ENCODE measurements at places on chromosomes 12 and 14.

DNA sequence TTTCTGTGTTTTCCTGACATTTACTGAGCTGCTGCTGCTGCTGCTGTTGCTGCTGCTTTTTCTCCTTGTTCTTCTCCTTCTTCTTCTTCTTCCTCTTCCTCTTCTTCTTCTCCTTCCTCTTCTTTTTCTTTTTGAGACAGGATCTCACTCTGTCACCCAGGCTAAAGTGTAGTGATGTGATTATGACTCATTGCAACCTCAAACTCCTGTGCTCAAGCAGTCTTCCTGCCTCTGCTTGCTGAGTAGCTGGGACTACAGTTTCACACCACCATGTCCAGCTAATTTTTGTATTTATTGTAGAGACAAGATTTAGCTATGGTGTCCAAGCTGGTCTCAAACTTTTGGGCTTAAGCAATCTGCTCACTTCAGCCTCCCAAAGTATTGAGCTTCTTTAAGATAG, 95.8 kb downstream of the TMTC3 start:
- no peak for DNase-seq

DNA sequence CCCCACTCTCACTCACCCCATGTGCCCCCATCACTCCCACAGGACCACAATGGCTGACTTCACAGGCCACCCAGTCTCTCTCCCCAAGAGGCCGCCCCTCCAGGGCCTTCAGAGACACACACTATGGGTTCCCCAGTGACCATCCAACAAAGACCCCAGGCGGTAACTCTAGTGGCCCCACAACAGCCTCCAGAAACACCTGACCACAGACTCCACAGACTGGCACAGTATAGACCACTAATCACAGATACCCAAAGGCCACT, 3.0 kb downstream of the ZNF605 start:
- no peak for DNase-seq

DNA sequence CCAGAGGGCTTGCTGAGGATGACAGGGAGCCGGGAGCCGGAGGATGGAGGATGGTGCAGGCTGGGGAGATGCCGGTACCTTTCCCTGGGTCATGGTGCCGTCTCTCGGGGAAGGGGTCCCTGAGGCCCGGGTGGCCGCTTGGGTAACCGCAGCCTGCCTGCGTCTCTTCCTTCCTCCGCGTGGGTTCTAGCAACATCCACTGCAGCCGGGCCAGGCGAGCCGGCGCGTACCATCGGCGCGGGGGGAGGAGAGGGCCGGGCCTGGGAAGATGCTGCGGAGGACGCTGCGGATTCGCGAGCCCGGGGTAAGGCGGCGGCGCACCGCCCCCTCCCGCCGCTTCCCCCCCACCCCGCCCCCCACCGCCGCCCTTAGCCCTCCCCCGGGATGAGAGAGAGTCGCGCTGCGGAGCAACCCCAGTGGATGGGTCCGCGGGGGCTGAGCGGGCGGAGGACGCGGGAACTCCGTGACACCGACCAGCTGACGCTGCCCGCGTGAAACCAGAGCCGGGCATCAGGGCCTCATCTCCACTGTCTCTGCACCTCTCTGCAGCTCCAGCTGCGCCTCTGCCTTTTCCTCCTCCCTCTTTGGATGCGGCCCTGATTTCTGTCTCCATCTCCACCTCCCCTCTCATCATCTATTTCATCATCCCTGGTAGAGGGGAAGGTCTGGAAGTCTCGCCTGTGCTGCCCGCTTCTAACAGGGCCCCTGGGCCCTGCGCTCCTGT, at the start of gene FAIM2:
TSS of gene FAIM2 (minus strand) at position 201 of the 724 bp plus-strand sequence. CDS start at position 93, 108 bp downstream.
- peak; percentile 60 for DNase-seq

DNA sequence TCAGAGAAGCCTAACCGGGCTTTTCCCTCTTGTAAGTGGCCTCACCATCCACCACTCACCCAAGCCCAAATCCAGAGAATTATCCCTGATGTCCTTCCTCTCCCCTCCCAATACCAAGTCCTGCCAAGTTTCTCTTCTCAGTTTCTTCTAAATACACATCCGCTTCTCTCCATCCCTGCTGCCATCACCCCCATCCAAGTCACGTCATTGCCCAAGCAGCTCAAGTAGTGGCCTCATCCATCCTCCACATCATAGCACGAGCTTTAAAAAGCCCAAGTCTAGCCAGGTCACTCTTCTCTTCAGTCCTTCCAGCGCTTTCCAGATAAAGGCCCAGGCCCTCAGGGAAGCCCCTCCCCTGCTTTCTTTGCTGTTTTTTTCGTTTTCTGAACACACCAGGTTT, 25.4 kb downstream of the IL31 start:
- DNase-seq: peak; percentile 89

DNA sequence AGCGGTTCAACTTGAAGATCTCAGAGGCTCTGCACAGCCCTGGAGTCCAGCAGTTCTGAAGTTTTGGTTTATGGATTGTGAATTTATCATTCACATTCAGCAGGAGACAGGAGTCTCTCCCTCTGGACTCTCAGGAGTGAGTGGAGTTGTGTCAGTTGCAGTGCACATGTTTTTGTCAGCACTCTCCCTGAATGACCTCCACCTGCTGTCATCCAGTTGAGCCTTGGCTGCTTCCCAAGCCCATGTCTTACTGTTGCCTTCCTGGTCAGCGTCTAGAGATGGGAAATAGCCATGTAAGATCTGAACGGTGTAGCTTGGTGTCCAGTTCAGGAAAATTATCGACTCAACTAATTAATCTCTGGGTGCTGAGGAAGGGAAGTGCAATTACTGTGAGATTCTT, 133.2 kb downstream of the PRKCH start:
- DNase-seq: no peak

GRCh38 chr12:21296751-21297406, 37.8 kb downstream of the SLCO1A2 start:
- DNase-seq: no peak

DNA sequence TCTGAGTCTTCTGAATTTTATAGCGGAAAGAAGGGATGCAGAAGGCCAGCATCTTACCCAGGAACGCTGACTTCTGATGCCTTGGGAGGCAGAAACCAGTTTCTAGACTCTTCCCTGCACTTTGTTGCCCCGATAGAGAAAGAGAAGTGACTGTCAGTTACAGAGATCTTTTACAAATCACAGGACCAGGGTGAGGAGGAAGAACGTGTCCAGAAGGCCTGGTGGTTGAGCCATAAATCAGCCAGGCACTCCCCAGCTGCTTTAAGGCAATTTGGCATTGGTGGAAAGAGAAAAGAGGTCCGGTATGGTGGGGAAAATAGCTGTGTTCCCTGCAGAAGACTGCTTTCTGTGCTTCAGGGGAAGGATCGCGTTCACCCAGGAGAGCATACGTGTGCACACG, 88.7 kb upstream of the KCNA1 start:
- DNase-seq: no peak

DNA sequence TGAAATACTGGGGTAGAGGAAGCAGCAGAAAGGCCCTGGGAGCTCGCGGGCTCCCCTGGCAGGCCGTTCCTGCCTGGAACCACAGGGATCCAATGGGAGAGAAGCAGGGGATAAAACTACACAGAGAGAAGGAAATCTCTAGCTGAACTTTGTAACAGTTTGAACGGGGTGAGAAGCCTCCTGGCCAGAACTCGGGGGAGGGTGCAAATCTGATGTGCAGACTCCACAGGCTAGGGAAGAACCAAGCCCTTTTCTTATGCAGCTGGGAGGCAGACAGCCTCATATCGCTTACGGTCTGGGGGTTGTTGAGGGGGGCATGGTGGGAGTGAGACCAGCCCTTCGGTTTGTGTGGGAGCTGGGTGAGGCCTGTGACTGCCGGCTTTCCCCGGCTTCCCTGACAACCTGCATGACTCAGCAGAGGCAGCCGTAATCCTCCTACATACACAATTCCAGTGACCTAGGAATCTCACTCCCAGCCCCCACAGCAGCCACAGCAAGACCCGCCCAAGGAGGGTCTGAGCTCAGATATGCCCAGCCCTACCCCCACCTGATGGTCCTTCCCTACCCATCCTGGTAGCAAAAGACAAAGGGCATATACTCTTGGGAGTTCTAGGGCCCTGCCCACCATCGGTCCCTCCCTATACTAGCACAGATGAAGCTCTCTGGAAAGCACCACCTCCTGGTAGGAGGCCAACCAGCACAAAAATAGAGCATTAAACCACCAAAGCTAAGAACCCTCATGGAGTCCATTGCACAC, 143.0 kb downstream of the TMTC1 start:
- no peak for DNase-seq

- DNase-seq: peak; percentile 22
Measured at GRCh38 chr12:6425590-6426531, 18.9 kb upstream of the CD27 start.

DNA sequence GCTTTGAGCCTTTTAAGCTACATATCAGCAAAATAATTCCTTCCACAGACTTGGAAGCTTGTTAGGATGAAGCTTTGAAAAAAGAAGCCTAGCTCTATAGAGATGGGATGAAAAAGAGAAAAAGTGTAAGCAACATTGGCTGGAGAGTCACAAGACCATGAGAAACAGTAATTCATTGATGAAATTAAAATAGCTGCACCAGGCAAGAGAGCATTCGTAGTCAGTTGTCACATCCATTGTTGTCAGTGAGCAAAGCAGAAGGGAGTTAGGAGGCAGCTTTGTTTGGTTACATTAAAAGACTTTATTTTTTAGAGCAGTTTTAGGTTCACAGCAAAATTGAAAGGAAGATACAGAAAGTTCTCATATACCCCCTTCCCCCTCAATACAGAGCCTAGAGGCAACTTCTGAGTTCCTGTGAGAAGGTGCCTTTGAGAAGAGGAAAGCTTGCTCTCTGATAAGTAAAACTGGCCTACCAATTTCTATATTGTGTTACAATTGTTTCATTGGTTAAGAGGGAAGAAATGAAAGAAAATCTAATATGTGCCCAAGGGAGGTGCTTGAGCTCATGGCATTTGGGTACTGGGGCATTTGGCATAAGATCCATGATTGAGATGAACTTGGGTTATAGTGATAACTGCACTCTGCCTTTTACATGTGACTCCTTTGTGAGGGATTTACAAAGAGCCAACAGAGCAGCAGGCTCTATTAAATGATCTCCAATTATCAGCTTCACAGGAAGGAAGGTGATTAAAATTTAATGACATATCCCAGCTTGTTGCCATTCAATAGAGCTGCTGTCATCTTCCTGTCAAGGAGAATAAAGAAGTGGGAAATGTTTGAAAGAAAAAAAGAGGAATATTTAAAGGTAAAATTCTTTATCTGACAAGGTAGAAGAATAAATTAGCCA, 361.3 kb upstream of the TMTC1 start:
- no peak for DNase-seq

- no peak for DNase-seq
Measured at GRCh38 chr12:22164139-22164538, 118.1 kb downstream of the CMAS start.

GRCh38 chr12:126581655-126582054, 1516.4 kb downstream of the AACS start:
- DNase-seq: no peak

GRCh38 chr12:2309647-2310046, 256.9 kb downstream of the CACNA1C start:
- DNase-seq: no peak

DNA sequence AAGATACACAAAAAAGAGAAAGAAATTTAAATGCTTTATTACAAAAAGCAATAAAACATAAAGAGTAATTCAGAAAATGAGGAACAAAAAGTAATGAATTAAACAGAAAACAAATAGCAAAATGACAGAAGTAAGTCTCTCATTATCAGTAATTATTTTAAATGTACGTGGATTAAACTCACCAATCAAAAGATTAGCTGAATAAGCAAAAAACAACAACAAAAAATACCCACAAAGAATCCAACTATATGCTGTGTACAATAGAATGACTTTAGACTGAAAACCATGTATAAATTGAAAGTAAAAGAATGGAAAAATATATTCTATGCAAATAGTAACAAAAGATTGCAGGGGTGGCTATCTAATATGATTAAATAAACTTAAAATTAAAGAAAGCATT, 1006.8 kb downstream of the SLC16A7 start:
- no peak for DNase-seq

GRCh38 chr14:63282997-63283883, 35.5 kb downstream of the GPHB5 start:
- no peak for DNase-seq

- peak; percentile 5 for DNase-seq
Measured at GRCh38 chr12:59737725-59738463, 142.1 kb downstream of the SLC16A7 start.

- no peak for DNase-seq
Measured at GRCh38 chr12:24742378-24742777, 206.5 kb downstream of the BCAT1 start.

DNA sequence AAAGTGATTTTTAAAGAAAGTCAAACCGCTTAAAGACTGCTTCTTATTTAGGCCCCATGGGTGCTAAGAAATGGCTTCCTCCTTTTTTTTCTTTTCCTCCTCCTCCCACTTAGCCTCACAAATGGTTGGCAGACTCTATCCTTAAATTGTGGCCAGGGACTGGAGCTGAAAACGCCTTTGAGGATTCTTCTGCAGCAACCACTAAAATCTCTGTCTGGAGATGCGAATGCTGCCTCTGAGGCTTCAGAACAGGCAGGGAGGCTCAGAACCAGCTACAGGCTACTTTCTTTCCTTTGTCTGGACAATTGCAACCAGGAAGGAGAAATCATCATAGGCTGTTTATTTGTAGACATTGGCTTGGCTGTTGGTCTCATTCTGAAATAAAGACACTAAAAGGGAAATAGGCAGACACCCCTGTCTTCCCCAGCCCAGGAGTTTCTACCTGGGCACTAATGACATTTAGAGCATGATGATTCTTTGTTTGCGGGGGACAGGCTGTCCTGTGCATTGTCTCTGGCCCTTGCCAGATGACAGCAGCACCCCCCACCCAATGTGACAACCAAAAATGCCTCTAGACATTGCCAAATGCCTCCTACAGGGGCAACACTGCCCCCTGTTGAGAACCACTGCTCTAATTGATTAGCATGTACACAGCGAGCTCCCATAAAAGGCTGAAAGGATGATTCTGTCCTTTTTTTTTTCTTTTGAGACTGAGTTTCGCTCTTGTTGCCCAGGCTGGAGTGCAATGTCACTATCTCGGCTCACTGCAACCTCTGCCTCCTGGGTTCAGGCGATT, 50.3 kb downstream of the MAP1LC3B2 start:
- DNase-seq: peak; percentile 41

GRCh38 chr12:6818222-6818621, 3.4 kb upstream of the GPR162 start:
- DNase-seq: no peak

- DNase-seq: peak; percentile 76
Measured at GRCh38 chr14:99605299-99605961, 1.4 kb upstream of the CCDC85C start.

GRCh38 chr14:71388862-71389261, 481.6 kb downstream of the PCNX1 start:
- DNase-seq: no peak

DNA sequence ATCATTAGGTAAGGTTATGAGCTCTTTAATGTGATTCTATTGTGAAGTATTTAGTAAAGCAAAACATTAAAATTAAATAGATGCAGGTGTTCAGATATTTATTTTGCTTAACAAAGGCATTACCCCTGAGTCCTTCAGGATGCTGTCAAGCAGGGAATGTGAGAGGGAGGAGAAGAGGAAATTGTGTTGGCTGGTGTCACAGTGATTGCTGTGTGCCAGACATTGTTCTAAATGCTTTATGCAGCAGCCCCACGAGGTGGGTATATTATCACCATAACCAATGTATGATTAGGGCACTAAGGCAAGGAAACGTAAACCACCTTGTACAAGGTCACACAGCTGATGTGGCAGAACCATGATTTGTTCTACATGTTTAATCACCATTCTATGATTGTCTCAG, 80.1 kb downstream of the STAB2 start:
- no peak for DNase-seq
